ENCODE measurements at places on chromosomes 7 and 10. TPM values are rescaled to one million over a fixed set of nuclear protein-coding genes. Genes with fewer than 3 reads are reported as not detected.

GRCh38 chr7:132542895-132543294 lies 33.4 kb downstream of the PLXNA4 start:
- H3K4me1 ChIP-seq, result peaks cover 17% of the 10 kb centered on the region
- no peak overlapping the region for H3K4me3 ChIP-seq
- no peak overlapping the region for H3K27ac ChIP-seq
- no peak for DNase-seq

- H3K4me3 ChIP-seq, result no peak overlapping the region
- H3K4me1 ChIP-seq, result no peaks in the 10 kb centered on the region
- no peaks in the 10 kb centered on the region for H3K27me3 ChIP-seq
- no peak overlapping the region for H3K27ac ChIP-seq
- no peak for DNase-seq
These were observed 472.1 kb upstream of the IGFBP3 start for GRCh38 chr7:46393142-46393541.

DNA sequence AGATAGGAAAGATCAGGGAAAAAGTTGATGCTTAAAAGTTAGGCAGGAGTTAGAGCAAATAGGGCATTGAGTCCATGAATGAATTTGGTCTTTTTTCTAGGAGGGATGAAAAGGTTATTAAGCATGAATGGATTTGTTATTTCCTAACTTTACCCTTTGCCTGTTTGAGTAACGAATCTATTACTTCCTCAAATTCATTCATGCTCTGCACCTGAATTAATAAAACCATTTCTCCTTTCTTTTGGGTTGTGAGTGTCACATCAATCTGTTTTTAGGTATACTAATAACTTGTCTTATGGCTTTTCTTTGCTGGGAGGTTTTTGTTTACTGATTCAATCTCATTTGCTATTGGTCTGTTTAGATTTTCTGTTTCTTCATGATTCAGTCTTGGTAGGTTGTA lies 1217.7 kb upstream of the CELF2 start:
- no peaks in the 10 kb centered on the region for H3K4me1 ChIP-seq
- DNase-seq, result no peak
- H3K4me3 ChIP-seq, result no peak overlapping the region
- H3K27ac ChIP-seq, result no peak overlapping the region
- no peaks in the 10 kb centered on the region for H3K36me3 ChIP-seq

DNA sequence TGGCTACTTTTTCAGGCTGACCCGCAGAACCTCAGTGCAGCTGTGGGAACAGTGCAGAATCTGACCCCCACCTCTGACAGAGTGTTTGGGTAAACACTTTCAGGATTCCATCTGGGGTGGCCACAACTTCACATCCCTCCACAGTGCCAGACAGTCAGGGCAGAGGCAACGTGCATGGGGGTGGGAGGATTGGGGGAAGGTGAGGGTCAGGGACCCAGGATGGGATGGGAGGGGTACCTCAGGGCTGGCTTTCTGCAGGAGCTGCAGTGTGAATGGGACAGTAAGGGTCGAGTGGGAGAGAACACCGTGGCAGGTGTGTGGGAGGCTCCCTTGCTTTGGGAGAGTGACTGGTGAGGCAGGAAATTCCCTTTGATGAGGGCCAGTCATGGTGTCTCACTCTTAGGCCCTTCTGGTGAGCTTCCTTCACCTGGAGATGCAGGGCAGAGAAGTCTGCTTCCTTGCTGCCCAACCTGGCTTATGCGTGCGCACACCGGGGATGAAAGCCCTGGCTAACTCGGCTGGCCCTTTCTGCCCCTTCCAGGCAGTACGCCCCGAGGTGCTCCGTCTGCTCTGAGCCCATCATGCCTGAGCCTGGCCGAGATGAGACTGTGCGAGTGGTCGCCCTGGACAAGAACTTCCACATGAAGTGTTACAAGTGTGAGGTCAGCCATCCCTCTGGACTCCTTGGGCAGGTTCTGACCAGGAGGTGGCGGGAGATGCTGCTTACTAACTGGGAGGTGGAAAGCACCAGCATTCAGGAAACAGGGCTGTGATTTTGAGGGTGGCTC lies 8.4 kb downstream of the ZYX start:
- peaks cover 14% of the 10 kb centered on the region for H3K4me1 ChIP-seq
- DNase-seq, result no peak
- H3K27me3 ChIP-seq, result no peaks in the 10 kb centered on the region

DNA sequence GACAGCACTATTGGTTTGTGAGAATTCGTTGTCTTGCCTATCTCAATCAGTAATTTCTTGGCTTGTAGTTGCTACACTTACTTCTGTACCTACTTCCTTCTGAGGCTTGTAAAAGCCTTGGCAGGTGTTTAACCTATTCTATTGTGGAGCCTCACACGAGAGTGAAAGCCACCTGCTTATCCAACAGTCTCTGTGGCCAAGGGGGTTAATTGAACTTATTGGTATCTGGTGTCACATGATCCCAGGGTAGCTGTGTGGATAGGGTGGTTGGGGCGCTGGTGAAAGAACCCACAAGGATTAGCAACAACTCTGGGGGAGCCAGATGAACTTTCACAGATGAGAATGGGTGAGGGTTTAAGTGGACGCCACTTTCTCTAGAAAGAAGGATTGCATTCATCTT lies 13.9 kb upstream of the ATP6V0E2 start:
- H3K36me3 ChIP-seq, result peaks cover 8% of the 10 kb centered on the region
- H3K27ac ChIP-seq, result no peak overlapping the region
- no peak for DNase-seq
- H3K4me1 ChIP-seq, result peaks cover 58% of the 10 kb centered on the region
- no peak overlapping the region for H3K4me3 ChIP-seq

GRCh38 chr7:6160191-6160623 lies 112.2 kb downstream of the CYTH3 start:
- H3K4me1 ChIP-seq, result peaks cover 22% of the 10 kb centered on the region
- no peak overlapping the region for H3K27ac ChIP-seq
- H3K4me3 ChIP-seq, result no peak overlapping the region
- no peak for DNase-seq

DNA sequence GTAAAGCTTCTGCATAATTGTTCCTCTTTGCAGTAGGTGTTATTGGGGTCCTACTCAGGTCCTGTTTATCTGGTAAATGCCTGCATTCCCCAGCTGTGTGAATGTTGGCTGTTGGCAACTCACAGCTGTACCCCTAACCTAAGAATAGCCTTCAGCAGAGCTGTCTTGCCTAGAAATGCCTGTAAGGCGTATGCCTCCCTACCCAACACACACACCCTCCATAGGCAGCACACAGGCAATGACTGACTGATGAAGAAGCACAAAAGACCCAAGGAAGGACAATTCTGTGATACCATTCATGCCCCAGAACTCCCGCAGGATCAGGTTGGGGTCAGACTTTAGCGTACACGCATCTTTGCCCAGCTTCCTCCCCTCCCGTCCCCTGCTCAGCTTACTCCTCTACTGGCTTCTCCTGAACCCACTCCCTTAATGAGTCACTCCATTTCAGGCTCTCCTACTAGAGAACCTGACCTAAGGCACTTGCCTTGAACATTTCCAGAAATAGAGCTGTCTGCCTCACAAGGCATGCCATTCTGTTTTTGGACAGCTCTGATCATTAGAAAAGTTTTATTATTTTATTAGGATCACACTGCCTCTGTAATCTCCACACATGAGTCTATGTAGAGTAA lies 99.2 kb upstream of the PIK3CG start:
- no peak overlapping the region for H3K4me3 ChIP-seq
- H3K36me3 ChIP-seq, result peaks cover 6% of the 10 kb centered on the region
- no peak for DNase-seq
- no peaks in the 10 kb centered on the region for H3K27me3 ChIP-seq
- peaks cover 21% of the 10 kb centered on the region for H3K4me1 ChIP-seq

DNA sequence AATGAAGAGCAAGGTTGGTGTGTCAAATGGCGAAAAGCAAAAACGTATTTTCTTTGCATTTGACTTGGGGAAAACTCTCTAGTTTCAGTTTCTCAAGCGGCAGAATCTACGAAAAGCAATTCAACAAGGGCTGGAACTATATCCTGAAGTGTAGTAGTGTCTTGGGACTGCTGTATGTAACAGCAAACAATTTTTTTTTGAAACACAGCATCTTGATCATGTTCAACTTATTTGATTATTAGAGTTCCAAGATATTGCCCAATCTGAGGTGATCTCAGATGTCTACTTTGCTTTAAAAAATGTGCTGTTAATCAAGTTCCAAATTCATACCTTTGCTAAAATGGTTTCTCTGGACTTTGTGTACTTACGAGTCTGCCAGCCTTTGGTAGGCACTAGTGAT lies 120.6 kb downstream of the ZWINT start:
- H3K27ac ChIP-seq, result no peak overlapping the region
- H3K36me3 ChIP-seq, result no peaks in the 10 kb centered on the region

DNA sequence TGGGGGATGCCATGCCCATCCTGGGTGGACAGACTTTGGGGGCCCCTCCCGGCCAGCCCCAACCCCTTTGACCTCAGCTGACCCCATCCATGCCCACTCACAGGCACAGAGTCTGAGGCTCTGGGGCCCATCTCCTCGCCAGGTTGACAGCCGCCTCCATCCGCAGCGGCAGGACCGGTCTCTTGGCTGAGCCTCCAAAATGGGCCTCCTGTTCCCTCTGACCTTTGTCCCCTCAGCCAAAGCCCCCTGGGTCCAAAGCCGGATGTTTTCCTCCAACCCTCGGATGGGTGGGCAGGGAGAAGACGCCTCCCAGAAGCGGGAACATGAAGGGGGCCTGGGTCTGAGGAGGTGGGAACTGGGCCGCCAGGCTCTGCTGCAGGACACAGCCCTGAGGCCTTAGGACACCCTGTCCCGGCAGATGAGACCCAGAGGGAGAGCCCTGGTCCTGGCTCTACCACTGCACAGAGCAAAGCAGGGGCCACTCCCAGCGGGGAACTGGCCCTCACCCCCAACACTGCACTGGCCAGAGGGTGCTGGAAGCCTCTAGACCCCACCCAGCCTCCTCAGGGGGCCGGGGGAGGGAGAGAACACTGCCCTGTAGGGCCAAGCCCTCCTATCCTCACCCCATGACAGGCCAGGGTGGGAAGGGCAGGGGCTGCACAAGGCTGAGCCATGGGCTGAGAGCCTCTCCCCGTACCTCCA lies 12.6 kb downstream of the PDGFA start:
- H3K27ac ChIP-seq, result no peak overlapping the region
- H3K36me3 ChIP-seq, result no peaks in the 10 kb centered on the region
- H3K27me3 ChIP-seq, result no peaks in the 10 kb centered on the region
- DNase-seq, result no peak
- no peak overlapping the region for H3K4me3 ChIP-seq

GRCh38 chr7:122013630-122014029 lies 130.4 kb downstream of the AASS start:
- no peak for DNase-seq
- peaks cover 10% of the 10 kb centered on the region for H3K4me1 ChIP-seq
- H3K27ac ChIP-seq, result no peak overlapping the region
- H3K36me3 ChIP-seq, result no peaks in the 10 kb centered on the region

- peaks cover 11% of the 10 kb centered on the region for H3K4me1 ChIP-seq
- DNase-seq, result no peak
- H3K27me3 ChIP-seq, result peaks cover 50% of the 10 kb centered on the region
- H3K27ac ChIP-seq, result no peak overlapping the region
- no peaks in the 10 kb centered on the region for H3K36me3 ChIP-seq
These were observed 575 bp downstream of the DLG5 start for GRCh38 chr10:77925795-77926565.

DNA sequence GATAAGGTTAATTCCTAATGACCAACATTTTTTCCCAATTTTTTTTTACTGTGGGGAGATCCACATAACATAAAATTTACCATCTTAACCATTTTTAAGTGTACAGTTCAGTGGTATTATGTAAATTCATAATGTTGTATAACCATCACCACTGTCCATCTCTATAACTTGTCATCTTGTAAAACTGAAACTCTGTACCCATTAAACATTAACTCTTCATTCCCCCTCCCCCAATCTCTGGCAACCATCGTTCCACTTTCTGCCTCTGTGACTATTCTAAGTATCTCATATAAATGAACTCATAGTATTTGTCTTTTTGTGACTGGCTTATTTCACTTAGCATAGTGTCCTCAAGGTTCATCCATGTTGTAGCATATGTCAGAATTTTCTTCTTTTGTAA lies 46.0 kb upstream of the HPS1 start:
- no peak for DNase-seq
- H3K27ac ChIP-seq, result no peak overlapping the region
- H3K4me1 ChIP-seq, result no peaks in the 10 kb centered on the region
- H3K27me3 ChIP-seq, result peaks cover 12% of the 10 kb centered on the region
- H3K36me3 ChIP-seq, result no peaks in the 10 kb centered on the region

- peak overlapping the region; percentile 35 for H3K4me3 ChIP-seq
- no peaks in the 10 kb centered on the region for H3K27me3 ChIP-seq
- peak overlapping the region; percentile 76 for H3K27ac ChIP-seq
- peaks cover 82% of the 10 kb centered on the region for H3K4me1 ChIP-seq
- peaks cover 72% of the 10 kb centered on the region for H3K36me3 ChIP-seq
These were observed 8.3 kb downstream of the XPNPEP1 start for GRCh38 chr10:109914966-109915365.

DNA sequence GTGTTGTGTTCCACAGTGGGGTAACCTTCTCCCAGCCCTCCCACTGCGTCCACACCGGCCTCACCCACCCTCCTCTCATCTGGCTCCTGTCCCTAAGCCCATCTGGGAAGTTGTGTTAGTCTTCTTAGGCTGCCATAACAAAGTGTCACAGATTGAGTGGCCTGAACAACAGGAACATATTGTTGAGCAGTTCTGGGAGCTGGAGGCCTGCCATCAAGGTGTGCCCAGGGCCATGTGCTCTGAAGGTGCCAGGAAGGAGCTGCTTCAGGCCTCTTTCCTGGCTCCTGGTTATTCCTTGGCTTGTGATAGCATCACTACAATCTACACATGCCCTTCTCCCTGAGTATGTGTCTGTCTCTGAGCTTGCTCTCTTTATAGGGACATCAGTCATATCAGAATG lies 327.6 kb upstream of the COBL start:
- DNase-seq, result no peak
- H3K27me3 ChIP-seq, result no peaks in the 10 kb centered on the region
- H3K27ac ChIP-seq, result no peak overlapping the region
- H3K4me3 ChIP-seq, result no peak overlapping the region
- no peaks in the 10 kb centered on the region for H3K4me1 ChIP-seq

- DNase-seq, result no peak
- H3K36me3 ChIP-seq, result no peaks in the 10 kb centered on the region
- H3K4me3 ChIP-seq, result no peak overlapping the region
- no peak overlapping the region for H3K27ac ChIP-seq
- no peaks in the 10 kb centered on the region for H3K4me1 ChIP-seq
These were observed 227.6 kb upstream of the IMMP2L start for GRCh38 chr7:111789870-111790269.

- H3K27me3 ChIP-seq, result no peaks in the 10 kb centered on the region
- no peaks in the 10 kb centered on the region for H3K4me1 ChIP-seq
- no peak overlapping the region for H3K27ac ChIP-seq
- H3K4me3 ChIP-seq, result no peak overlapping the region
- H3K36me3 ChIP-seq, result no peaks in the 10 kb centered on the region
These were observed 520.3 kb upstream of the LRRTM3 start for GRCh38 chr10:66405566-66405965.

- peaks cover 8% of the 10 kb centered on the region for H3K27me3 ChIP-seq
- DNase-seq, result no peak
- H3K27ac ChIP-seq, result no peak overlapping the region
- H3K4me1 ChIP-seq, result peaks cover 9% of the 10 kb centered on the region
- H3K4me3 ChIP-seq, result no peak overlapping the region
These were observed 78.0 kb downstream of the PTPRE start for GRCh38 chr10:127984945-127985344.

The ANK3 gene
- total RNA-seq, result 10.6 TPM

The PAPOLB gene
- 0.06 TPM for total RNA-seq

The BRI3 gene
- 43.5 TPM for total RNA-seq

The C1QL3 gene
- 0.09 TPM for total RNA-seq

The TAS2R40 gene
- not detected for total RNA-seq

The COL13A1 gene
- not detected for total RNA-seq

The SPDYE16 gene
- total RNA-seq, result not detected

The CHN2 gene
- total RNA-seq, result 12.6 TPM

The BTBD16 gene
- not detected for total RNA-seq

The GFRA1 gene
- not detected for total RNA-seq
